Kidney glomerular epithelial cell (primary cell): ENCODE measurements at places on chromosomes 1 and 21.

DNA sequence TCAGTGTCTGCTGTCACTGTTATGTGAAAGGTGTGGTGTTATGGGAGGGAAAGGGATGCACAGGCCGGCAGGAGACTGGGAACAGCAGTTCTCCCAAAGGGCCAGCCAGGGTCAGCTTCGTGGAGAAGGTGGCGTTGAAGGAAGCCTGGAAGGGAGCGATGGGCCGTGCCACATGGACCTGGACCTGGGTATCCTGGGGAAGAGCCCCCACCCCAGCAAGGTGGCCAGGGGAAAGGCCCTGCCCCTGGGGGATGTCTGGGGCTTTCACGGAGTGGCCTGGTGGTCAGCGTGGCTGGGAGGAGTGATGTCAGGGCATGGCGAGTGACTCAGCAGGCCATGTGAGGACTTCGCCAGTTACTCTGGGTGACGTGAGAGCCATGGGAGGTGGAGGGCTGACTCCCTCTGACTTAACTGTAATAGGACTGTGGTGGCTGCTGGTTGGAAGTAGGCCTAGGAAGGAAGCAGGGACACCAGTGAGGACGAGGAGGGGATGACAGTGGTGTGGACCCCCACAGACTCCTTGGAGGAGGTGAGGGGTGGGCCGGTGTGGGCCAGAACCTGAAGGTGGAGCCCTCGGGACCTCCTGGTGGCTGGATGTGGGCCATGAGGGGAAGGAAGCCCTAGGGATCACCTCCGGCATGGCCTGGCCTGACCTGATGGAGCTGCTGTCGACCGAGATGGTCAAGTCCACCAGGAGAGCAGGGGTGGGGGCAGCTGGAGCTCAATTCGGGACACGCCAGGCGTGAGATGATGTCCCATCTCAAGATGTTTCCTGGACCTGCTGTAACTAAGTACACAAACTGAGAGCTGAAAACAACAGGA, 54.5 kb downstream of the BACE2 start:
- no peak for DNase-seq

DNA sequence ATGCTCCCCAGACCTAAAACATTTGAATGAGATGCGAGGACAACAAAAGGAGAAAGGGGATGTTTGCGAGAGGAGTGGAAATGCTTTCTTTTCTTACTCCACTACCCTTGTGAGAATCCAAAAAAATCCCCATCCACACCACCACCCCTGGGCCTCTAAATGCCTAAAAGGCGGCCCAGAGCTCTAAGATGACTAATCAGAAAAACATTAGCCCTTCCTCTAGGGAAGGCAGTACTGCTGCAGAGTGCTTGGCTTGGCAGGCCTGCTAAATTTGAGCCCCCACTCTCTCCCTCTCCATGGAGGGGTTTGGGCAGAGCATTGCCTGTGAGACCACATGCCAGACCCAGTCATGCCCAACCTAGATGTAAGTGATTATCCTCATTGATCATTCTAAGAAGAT, 347.9 kb downstream of the USH2A start:
- DNase-seq: no peak

DNA sequence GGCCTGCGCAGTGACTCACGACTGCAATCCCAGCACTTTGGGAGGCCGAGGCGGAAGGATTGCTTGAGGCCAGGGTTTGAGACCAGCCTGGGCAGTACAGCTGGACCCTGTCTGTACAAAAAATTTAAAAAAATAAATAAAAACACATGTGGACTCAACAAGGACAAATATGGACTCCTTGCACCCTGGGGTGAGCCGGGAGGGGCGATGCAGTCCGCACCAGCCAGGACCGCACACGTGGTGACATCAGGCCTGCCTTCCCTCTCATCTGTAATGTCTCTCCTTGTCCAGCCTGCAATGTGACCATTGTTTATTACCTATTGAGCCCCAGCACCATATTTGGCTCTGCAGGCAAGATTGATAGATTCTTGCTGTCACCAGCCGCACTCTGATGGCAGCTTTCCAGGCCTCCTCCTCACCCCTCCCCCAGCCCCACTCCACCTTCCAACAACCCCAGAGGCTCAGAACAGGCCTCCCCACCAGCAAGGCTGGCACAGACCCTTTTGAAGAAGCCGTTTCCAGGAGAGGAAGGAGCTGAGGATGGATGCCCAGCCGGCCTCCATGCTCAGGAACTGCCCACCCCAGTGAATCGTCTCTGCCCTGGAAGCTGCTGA, 55.2 kb downstream of the IRF2BP2 start:
- DNase-seq: no peak

DNA sequence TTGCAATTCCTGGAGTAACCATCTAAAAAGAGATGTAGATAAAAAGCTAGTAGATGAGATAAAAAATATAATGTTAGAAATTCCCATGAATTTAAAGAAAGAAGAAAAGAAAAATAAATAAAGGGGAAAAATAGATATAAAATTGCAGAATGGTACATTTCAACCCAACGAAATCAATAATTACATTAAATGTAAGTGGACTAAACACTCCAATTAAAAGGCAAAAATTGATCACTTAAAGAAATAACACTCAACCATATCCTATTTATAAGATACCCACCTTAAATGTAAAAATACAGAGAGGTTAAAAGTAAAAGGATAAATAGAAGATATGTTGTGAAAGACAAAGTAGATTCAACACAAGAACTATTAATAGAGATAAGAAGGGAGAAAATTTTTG, 150.5 kb upstream of the GRIK3 start:
- no peak for DNase-seq

DNA sequence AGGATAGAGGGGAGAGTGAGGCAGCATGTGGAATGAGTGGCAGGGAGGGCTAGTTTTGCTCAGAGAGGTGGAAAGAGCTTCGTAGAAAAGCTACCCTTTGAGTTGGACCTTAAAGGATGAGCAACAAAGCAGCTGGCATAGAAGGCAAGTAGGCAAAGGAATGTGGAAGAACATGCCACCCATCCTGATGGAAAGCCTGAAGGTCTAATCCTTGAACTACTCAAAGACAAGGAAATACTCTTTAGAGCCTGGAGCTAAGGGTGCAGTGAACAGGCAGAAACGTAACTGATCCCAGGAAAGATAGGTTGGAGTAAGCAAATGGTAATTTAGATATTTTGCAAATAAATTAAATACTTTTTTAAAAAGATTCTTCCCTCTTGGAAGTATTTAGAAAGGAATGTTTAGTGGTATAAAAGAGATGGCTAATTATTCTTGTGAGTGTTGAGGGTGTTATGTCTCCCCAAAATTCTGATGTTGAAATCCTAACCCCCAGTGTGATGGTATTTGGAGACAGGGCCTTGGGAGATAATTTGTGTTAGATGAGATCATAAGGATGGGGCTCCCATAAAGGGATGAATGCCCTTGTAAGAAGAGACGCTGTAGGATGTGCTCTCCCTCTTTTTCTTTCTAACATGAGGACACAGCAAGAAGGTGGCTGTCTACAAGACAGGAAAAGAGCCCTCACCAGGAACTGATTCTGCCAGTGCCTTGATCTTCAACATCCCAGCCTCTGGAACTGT, 308.1 kb upstream of the RUNX1 start:
- no peak for DNase-seq

DNA sequence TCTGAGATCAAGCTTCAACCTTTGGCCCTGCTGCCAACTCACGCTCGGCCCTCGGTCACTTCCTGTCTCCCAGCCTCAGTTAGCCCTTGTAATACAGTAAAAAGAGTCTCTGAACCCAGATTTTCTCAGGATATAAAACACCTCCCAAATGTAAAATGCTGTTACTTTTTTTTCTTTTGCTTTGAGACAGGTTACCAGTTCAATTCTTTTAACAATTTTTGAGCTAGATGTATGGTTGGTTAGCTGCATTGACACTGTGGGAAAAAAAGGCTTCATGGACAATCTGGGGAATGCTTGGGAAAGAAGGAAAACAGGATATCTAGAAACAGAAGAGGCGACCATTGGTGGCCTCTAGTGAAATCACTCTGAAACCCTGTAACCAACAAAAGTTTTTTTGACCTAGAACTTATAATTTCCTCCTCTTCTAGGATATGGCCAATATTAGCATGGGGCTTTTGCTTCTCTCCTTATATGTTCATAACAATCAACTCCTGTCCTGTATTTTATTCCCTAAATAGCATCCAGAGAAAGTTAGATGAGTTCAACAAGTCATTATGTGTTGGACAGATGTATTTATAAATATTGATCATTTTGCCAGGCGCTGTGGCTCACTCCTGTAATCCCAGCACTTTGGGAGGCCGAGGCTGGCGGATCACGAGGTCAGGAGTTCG, 1.3 kb downstream of the CMPK1 start:
- no peak for DNase-seq

GRCh38 chr1:175554586-175554985, 188.8 kb downstream of the TNR start:
- peak; percentile 86 for DNase-seq

- DNase-seq: no peak
Observed at GRCh38 chr1:246279402-246279801, 227.7 kb downstream of the SMYD3 start.

DNA sequence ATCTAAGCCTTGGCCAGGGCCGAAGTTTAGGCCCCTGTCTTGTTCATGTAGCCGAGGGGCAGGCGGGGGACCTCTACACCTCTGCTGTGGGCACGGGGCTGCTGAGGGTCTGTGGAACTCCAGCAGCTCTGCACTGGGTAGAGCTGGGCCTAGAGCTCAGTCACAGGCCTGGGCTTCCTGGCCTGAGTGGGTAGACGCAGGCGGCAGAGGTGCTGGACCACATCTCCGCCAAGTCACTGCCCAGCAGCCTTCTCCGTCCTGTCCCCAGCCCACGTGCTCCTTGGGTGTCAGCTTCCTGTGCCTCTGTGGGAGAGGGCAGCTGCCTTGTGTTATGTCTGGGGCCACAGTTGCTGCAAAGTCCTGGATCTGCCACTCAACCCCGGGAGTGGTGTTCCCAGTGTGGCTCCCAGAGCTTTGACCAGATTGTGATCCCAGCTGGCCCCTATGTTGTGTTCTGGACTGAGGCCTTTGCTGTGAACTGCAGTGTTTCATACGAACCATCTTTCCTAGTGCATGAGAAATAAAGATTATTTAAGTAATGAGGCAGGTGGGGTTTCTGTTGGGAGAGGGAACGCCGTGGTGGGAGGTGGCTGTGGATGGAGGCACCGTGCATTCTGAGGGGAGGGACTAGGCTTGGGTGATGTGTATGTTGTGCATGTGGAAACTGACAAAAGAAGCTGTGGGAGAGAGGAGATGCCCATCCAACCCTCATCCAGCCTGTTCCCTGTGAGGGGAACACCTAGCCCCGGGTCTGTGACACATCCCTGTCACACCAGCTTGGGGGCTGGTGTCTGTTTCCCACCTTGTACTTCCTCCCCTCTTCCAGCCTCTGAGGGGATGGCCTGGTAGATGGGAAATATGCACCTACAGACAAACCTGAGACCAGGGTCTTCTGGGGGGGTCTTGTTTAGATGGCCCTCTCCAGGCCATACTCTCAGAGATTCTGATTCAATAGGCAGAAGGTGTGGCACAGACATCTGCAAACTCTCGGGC, 12.2 kb downstream of the AMPD2 start:
- DNase-seq: no peak

DNA sequence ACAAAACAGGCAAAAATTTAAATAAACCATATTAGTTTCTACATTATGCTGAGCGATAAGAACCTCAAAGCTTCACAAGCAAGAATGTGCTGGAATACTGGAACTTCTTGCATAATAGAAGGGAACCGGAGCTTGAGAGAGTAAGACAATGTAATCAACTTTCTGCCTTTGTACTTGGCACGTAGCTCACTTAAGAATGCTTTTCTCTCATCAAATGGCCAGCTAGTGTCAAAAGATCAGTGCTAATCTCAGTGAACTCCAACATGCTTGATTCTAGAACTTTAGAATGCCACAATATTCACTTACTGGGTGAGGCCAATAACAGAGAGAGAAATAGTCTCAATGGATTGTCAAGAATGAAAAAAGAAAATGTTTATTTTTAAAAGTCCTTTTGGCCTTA, 486.1 kb upstream of the LRRC7 start:
- DNase-seq: no peak

DNA sequence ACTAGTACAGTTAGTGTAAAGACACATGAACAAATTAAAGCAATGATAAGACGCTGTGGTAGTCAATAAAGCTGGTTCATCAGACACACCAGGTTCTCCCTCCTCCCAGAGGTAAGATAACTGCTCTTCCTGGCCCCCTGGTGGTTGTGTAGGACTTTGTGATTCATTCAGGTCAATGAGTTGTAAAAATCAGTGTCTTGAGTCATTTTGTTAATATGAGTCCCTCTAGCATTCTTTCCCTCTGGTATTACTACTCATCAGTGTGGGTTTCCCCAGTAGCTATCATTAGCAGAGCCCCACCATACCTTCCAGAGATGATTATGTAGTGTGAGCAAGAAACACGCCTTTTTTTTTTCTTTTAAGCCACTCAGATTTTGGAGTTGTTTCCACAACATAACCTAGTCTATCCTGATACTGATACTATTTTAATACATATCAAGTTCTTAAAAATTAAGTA, 3.6 kb upstream of the SETDB1 start:
- peak; percentile 94 for DNase-seq

- DNase-seq: no peak
Observed at GRCh38 chr1:208534599-208534897, 290.4 kb upstream of the PLXNA2 start.

- DNase-seq: no peak
Observed at GRCh38 chr1:107900090-107900945, 64.7 kb downstream of the VAV3 start.

- DNase-seq: no peak
Observed at GRCh38 chr21:29808153-29808552, 131.6 kb downstream of the GRIK1 start.

GRCh38 chr1:84078108-84078841, 65.8 kb upstream of the PRKACB start:
- peak; percentile 42 for DNase-seq

GRCh38 chr1:43035821-43036741, 77.4 kb upstream of the SLC2A1 start:
- no peak for DNase-seq

- DNase-seq: no peak
Observed at GRCh38 chr1:110326826-110327225, 12.4 kb upstream of the RBM15 start.

DNA sequence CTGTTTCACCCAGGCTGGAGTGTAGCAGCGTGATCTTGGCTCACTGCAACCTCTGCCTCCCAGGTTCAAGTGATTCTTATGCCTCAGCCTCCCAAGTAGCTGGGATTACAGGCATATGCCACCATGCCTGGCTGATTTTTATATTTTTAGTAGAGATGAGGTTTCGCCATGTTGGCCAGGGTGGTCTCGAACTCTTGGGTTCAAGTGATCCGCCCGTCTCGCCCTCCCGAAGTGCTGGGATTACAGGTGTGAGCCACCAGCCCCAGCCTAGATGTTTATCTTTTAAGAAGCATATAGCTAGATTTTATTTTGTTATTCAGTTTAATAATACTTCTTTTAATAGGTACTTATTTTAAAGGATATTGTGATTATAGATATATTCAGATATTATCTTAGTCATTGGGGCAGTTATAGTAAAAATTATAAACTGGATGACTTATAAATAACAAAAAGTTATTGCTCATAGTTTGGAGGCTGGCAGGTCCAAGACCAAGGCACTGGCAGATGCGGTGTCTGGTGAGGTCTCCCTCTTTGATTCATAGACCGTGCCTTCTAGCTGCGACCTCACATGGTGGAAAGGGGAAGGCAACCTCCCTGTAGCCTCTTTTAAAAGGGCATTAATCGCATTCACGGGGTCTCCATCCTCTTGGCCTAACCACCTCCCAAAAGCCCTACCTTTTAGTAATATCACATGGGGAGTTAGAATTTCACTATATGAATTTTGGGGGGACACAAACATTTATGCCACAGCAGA, 3.1 kb upstream of the KCNE2 start:
- no peak for DNase-seq

- no peak for DNase-seq
Observed at GRCh38 chr21:30101967-30102366, 64.6 kb downstream of the CLDN17 start.

- DNase-seq: no peak
Observed at GRCh38 chr21:26565546-26565945, 7.5 kb downstream of the CYYR1 start.

GRCh38 chr1:2204415-2205190, 10.0 kb upstream of the FAAP20 start:
- DNase-seq: peak; percentile 28
